ENCODE measurements at places on chromosomes 3 and 15.

DNA sequence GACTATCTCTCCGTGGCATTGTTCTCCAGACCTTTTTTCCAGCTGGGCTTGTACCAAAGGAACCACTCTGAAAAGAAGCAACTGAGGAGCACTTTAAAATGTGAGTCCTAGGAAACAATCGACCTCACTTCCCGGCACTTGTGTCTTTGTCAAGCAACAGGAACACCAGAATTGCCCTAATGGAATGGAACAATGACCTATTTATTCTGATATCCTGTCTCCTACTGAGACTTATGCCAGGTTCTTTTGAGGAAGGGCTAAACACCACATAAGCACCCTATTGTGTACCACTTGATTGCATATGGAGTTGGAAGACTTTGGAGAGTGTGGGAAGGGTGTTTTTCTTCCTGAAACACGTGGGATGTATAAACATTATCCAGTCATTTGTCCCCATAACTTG lies 56.8 kb upstream of the TGFBR2 start:
- DNase-seq: no peak

DNA sequence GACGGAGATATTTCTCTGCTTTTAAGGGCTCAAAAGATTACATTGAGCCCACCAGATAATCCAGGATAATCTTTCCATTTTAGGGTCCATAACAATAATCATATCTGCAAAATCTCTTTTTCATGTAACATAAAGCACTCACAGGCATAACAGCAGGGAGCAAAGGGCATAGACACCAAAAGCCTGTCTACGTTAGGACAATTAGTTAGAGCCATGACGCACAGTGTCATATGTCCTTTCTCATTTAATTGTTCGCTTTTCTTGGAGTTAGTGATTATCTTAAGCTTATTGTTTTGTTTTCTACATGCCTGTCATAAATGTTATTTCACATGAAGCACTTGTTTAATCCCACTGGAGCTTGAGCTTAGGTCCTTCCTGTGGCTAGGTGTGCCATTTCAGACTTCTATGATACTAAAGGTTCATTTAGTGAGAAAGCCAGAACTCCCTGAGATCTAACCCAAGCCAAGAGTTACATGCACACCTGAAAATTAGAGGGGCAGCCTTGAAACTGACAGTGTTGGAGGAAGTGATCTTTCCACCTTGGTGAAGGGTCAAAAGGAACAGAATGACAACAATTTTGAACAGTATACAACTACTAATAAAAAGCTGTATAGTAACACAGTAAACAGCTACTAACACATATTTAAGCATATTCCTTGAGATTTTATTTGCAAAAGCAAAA lies 11.7 kb upstream of the HHATL start:
- no peak for DNase-seq

GRCh38 chr3:163939926-163940325 lies 1138.4 kb downstream of the SI start:
- DNase-seq: no peak

DNA sequence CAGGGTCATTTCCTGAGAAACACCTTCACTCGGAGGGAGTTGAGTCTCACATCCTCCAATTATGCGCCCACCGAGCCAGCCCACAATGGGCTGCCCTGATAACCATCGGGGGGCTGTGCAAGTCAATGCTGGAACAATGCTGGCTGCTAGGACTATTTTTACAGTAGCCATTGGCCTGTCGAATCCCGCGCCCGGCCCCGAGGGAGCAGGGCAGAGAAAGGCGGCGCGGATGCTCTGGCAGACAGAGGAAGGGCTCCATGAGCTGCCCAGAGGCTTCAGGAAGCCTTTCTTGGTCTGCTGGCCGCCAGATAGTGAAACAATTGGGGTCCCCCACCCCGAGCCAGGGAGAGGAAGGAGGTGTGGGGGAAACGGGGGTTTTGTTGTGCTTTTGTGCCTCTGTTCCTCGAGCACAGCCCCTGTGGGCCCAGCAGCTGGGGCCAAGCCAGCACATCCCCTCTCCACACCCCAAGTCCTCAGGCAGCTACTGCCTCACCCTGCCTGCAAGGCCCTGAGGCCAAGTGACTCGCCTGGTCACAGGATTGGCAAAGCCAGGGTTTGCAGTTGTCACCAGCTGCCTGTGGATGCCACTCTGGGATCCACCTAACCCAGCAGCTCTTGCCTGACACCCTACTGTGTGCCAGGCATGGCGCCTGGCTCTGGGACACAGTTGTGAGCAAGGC lies 39.0 kb downstream of the SLC6A6 start:
- no peak for DNase-seq

GRCh38 chr15:48147358-48147757 lies 26.6 kb downstream of the SLC24A5 start:
- DNase-seq: no peak

DNA sequence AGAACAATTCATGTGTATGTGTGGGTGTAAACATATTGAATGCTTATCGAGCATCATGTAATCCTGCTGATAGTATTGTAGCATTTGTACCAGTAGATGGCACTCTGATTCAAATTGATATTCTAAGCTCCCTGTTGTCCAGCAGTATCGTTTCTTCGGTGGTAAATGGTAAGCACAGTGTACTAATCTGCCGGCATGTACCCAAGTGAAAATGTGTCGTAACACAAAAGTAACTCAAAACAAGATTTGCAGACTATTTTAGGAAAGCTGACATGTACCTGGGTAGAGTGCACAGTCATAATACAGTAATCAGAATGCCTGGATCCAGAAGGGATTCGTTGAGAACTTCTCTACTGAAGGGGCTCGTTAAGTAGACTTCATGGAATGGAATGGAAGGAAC lies 31.7 kb upstream of the MNS1 start:
- no peak for DNase-seq

GRCh38 chr15:66408675-66409282 lies 22.1 kb downstream of the MAP2K1 start:
- no peak for DNase-seq

GRCh38 chr3:59299561-59299960 lies 249.7 kb upstream of the CFAP20DC start:
- no peak for DNase-seq

Data from stimulated activated naive CD4-positive, alpha-beta T cell treated with Interleukin-2 at 50 U/mL for 16 hours (primary cell).